ENCODE measurements at places on chromosomes 12 and 14.
A peak's percentile ranks its signal among the peaks of the same experiment; 100 is the strongest.

GRCh38 chr12:15205341-15206010, 15.7 kb downstream of the RERG start:
- no peak for DNase-seq

- no peak for DNase-seq
Observed at GRCh38 chr14:31986405-31986804, 90.7 kb upstream of the ARHGAP5 start.

- DNase-seq = no peak
Observed at GRCh38 chr12:123731596-123731995, 19.4 kb downstream of the ATP6V0A2 start.

DNA sequence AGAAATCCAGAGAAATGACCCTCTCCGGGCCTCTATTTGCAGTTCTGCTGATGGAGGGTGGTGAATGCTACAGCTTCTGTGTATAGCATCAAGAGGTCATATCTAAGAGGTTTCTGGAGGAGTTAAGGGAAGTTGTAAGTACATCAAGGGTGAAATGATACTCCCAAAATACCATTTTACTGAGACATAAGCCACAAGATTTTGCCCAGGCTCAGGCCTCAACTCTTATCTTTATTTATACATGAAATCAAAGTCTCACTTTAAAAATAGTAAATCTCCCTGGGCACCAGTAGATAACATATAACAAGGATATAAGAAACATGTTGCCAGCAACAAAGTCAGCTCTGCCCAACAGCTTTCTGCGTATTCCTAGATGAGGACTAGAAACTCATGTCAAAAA, 40.4 kb downstream of the NIN start:
- DNase-seq = no peak

DNA sequence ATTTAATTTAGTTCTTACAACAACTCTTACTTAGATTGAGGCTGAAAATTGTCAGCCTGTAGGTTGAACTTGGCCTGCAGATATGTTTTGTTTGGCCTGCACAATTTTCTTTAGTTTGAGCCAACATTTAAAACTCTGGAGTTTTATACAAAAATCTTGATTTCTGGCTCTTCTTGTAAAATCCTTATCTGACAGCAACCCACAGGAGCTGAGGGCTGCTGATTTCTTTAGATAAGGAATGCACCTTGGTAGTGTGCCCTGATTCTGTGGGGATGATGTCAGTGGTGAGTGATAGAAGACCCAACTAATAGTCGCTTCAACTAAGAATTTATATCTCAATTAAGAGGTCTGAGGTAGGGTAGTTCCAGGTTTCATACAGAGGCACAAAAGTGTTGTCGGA, 49.5 kb downstream of the SOCS2 start:
- DNase-seq = no peak

GRCh38 chr12:68454892-68455291, 122.7 kb upstream of the MDM1 start:
- no peak for DNase-seq

GRCh38 chr14:44961151-44961553, 595 bp downstream of the KLHL28 start:
- peak; percentile 73 for DNase-seq

DNA sequence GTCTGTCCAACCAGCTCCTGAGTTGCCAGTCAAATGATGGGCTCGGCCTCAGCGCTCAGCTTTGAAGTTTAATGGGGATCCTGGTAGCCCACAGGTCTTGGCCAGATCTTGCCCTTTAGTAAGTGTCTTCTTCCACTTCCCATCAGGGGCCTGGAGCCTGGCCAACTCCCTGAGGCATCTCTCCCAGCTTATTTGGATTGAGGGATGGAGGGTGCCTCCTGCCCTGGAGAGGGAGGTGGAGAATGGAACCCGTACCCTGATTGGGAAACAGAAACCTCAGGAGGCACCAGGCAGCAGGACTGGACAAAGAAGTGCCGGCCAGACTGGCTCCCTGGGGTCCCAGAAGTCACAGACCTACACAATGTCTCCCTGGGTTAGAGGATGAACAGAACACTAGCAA, 40.5 kb upstream of the LTBP2 start:
- no peak for DNase-seq

DNA sequence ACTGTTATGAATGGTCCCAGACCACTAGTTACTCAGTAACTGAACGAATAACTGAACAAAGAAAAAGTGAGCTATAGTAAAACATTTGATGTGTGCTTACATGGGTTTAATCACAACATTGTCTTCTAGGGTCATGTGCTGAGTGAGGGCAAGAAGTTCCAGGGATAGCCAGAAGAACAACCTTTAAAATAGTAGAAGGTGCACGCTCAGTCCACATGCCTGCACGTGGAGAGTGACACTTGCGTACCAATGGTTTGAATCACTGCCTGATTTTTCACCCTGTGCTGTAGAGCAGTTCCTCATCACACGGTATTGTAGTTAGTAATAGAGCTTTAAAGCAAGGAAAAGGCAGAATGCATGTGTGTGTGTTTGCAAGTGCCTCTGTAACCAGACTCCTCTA, 224.2 kb downstream of the EGLN3 start:
- DNase-seq = no peak

DNA sequence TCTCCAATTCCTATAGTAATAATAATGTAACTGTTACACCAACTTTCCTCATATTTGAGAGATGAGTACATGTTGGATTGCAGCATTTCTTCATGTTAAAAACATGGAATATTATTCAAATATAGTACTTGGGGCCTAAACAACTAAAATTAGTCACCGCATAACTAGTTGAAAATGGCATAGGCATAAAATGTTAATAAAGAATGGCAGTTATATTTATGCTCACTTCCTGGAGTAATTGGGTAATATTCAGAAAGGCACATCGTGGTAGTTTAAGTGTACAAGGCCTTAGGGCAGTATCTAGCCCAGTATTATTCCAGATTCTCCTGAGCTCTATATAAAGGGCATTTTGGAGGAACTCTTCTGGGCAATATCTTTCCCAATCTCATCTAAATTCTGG, 46.0 kb downstream of the ERGIC2 start:
- DNase-seq = no peak

DNA sequence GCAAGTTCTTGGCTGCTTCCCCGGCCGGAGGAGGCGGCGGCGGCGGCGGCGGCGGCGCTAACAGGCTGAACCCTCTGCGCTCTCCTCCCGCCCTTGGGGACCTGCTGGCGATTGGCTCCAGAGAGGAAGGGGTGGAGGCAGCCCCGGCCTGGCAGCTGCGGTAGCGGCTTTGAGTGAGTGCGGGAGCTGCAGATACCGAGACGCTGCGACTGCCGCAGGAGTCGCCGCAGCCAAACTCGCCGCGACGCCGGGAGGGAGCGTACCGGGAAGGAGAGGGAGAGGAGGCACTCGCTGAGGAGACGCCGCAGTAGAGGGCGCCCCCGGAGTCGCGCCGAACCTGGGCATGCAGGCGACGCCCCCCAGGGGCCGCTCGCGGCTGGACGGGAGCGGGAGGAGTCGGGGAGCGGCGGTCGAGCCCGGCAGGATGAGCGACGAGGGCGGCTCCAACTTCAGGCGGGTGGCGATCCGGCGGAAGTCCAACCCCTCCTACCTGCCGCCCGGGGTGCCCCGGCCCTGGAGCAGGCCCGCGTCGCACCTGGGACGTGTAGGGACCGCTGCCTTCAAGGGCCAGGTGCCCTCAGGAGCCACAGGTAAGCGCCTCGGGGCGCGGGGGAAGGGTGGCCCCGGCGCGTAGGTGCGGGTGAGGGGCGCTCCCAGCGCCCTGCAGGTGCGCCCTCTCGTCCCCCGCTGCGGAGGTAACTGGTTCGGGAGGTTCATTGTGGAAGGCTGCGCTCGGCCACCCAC, at the start of gene FGD4:
Gene FGD4 (plus strand): TSS at position 189 of the 744 bp plus-strand sequence.
- DNase-seq = peak; percentile 65

GRCh38 chr14:55832122-55832911, 252.3 kb downstream of the KTN1 start:
- no peak for DNase-seq

DNA sequence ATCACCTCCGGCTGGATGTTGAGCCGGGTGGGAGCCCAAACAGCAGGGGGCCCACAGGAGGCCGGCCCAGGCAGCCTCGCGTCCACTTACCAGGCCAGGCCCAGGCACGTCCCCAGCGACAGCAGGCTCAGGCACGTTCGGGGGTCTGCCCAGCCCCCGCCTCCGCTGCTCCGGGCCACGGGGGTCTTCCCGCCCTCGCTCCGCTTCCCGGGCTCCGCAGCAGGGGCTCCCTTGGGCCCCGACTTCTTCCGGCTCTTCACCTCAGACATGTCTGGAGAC, 216 bp downstream of the IKBIP start:
- DNase-seq = no peak

DNA sequence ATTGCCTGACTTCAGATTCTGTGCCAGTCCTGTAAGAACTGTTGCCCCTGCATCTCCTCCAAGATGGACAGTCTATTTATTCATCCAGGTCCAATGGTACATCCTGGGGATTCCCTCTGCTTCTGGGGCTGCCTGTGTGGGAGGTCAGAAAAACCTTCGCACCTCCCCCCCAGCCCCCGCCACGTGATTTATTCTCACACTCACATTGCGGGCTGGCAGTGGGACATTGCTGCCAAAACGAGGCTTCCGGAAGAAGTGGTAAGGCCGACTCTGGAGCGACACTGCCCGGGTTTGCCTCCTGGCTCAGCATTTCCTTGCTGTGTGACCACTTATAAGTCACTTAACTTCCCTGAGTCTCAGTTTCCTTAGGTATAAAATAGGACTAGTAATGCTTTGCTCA, 5.9 kb upstream of the RTL1 start:
- no peak for DNase-seq

DNA sequence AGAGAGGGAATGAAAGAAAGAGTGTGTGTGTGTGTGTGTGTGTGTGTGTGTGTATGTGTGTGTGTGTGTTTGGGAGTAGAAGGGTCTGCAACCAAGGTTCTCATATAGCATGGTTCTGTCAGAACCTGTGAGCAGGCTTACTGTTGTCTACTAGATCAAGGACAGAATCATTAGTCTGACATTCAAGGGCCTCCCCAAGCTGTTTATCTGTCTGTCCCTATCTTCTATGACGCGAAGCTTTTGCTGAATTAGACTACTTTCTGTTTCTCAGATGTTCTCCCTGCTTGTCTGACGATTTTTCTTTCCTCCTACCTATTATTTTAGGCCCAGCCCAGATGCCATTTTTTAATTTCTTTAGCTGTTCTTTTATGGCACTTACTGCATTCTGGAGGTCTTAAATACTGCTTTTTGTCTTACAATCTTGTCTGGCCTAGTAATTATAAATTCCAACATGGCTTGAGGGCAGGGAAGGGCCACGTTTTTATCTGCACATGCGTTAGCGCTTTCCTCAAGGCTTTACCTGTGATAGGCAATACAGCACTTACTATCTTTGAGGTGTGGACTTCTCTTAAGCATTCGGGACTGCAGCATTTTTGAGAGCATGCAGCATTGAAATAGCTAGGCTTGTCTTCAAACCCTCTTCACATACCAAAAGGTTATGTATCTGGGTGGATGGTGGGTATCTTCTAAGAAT, 150.2 kb downstream of the TTLL5 start:
- no peak for DNase-seq

DNA sequence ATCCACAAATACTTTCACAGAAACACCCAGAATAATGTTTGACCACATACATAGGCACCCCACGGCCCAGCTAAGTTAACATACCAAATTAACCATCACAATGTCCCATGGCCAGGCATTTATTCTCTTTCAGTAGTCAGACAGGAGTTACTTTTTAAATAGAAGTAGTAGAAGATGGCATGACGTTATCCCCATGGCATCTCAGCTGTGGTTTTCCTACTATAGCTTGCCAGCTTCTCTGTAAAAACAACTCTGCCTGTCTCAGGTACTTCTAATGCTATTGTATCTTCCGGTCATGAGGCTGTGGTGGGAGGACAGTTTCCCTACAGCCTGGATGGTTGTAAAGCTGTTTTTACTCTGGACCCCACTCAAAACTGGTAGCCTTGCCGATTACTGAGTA, 19.3 kb downstream of the CTSG start:
- no peak for DNase-seq

DNA sequence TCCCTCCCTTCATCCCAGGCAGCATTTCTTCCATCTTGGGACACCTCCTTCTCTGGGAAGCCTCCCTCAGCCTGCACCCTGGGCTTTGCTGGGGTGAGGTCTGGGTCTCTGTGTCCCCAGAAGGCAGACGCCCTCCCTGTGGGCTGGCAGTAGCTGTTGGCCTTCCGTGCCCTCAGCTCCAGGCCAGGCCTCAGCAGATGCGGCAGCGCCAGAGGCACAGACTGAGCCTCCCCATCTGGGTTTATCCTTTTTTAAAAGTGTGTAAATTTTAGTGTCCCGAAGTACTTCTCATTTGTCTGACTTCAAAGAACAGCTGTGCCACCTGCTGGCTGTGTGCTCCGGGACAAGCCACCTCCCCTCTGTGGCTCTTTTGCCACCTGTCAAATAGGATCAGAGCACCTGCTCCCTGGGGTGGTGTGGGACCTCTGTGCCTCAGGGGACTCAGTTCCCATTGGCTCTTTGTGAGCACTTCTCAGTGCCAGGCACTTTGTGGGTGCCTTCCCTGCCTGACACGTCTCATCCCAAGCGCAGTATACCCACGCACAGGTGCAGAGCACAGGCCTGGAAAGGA, 11.1 kb downstream of the EXOC3L4 start:
- DNase-seq = peak; percentile 15

- DNase-seq = no peak
Observed at GRCh38 chr12:98456041-98456440, 59.3 kb upstream of the TMPO start.

DNA sequence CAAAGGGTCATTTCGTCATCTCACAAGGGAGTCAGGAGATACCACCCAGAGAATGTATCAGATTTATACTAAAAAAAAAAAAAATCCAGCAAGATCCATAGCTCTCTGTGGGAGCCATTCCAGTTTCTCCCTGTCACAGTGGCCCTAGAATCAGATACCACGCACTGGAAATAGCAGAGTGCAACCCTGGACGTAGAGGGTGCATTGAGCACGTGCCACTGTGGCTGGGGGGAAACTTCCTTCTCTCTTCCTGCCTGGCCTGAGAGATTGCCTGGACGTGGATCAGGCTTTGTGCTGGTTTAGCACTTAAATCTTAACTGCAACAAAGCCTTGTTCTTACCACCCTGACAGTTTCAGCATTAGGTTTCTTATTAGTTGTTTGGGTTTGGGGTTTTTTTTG, 124.3 kb downstream of the FBXL14 start:
- DNase-seq = no peak

DNA sequence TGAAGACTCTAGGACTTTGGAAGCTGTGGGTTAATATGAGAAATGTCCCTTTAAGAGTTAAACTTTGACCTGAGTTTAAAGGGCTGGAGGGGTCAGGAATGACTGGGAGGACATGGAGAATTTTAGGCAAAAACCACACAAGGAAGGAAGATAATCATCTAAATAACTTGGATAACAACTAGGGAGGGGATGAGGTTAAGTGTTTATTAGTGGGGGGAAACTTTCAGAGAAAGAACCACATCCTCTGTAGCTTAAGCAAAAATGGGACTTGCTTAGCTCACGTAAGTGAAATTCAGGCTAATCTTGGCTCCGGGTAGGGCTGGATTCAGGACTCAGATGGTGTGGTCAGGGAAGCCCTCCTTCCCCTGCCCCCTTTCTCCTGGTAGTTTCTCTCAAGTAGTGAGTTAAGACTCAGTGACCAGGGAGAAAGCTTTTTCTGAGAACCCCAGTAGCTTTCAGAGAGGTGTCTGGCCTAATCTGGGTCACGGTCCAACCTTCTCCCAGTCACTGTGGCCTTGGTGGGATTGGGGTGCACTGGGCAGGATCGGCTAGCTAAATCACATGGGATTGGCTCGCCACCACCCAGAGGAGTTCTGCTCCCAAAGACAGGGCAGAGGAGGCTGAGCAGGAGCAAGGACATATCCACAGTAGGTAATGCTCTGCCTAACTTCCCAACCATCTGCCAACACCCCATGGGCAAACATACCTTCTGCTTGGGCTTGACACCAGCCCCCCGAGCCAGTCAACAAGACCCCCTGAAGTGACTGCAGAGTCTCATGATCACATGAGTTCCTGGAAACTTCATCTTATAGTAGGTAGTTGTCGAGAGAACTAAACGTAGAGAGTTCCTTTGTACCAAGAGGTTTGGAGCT, 52.8 kb downstream of the ARF6 start:
- no peak for DNase-seq

Measured in DMS 273 treated with DMSO at 0.1 percent for 48 hours (cell line).